Ureter (tissue), 1 donor: ENCODE measurements at places on chromosomes 13 and 19. TPM values are rescaled to one million over a fixed set of nuclear protein-coding genes. Genes with fewer than 3 reads are reported as not detected.

Gene ZSCAN4
- 1.7 TPM for total RNA-seq

Gene OXGR1
- 3.7 TPM for total RNA-seq

Gene N4BP2L1
- total RNA-seq = 15.0 TPM

- peak; percentile 87 for DNase-seq
Measured at GRCh38 chr19:14536926-14537692, 7.7 kb downstream of the TECR start.

GRCh38 chr13:112058519-112058873, 8.5 kb upstream of the SOX1 start:
- no peak for DNase-seq

DNA sequence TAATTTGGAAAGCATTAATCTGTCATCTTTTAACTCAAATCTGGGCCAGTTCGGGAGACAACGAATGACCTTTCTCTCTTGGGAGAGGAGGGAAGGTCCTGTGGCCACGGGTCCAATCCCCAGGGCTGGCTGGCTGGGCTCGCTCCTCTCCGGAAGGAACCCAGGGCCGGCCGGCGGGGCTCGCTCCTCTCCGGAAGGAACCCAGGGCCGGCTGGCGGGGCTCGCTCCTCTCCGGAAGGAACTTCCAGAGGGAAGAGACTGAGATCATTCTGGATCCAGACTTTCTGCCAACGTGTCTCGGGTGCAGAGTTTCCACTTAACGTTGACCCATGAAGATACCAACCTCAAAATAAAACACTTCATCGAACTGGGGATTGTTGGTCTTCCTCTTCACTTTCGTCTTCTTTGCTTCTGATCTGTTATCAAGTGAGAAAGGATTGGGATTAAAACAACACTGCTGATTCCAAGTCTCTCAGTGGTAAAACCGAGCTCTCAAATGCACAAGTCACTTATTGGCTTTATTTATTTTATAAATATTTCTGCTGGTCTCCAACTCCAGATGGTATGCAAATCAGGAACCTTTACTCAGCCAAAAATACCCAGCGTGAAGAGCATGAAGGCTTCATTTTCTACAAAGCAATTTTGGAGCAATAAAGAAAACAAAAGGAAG, 53.3 kb upstream of the C13orf46 start:
- DNase-seq = no peak

GRCh38 chr19:18014197-18014596, 6.2 kb downstream of the ARRDC2 start:
- DNase-seq = no peak

DNA sequence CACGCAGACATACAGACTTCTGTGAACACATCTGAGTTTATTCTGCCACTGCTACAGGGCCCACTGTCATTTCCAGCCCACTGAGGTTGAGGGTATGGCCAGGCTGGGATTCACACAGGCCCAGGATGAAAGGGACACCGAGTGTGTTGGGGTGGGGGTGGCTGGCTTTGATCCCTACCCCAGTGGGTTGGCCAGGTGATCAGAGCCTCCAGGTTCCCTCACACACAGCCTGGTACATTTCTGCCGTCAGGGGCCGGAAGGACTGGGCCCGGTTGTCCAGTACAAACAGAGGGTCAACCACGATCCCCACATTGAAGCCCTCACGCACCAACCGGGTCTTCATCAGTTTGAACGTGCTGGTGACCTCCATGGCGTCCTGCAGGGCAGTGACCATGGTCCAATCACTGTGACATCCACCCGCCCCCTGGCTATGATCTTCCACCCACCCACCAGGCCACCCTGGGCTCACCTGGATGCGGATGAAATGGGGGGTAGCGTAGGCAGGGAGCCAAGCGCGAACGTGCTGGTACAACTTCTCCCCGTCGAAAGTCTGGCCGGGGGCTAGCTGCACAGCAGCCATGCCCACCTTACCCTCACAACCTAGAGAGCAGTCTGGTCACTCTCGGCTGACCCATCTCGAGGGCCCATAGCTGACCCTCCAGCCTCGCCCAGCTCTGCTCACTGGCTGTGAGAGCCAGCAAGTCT, 13.3 kb downstream of the SLC27A5 start:
- no peak for DNase-seq

DNA sequence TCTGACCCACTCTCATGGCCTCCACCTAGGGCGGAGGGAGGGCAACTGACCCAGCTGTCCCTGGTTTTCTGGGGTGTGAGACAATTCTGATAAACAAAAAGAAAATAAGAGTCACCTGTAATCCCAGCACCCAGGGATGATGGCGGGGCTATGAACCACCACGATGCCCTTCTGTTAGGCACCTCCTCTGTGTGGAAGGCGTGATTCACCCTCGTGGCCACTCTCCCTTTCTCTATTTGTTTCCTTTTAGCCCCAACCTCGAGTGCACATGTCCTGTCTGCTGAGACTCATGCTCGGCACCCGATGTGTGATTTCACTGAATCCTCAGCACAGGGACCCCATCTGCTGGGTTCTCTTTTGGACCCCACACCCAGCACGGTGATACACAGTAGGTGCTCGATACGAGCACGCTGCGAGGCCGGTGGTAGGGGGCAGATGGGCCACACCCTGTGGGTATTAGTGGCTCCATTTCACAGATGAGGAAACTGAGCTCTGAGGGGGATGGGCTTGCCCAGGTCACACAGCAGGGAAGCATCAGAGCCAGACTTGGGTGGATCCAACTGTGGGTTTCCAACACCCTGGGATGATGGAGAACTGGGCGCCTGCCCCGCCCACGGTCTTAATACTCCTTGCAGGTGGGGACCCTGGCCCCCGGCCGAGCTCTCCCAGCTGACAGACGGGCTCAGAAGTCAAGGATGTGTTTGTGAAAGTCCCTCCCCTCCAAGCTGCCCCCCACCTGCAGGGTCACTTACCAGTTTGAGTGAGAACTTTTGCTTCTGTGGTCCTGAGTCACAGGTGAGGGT, 24.9 kb downstream of the VRK3 start:
- DNase-seq = no peak

DNA sequence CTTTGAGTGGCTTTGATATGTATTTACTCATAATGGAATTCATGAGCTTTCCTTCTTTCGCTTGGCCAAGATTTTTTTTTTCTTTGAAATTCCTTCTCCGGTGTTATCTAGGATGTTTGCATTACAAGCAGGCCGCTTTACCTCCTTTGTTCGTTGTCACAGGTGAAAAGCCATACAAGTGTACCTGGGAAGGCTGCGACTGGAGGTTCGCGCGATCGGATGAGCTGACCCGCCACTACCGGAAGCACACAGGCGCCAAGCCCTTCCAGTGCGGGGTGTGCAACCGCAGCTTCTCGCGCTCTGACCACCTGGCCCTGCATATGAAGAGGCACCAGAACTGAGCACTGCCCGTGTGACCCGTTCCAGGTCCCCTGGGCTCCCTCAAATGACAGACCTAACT, 16.7 kb downstream of the KLF5 start:
- no peak for DNase-seq

GRCh38 chr13:97448503-97449251, 14.7 kb downstream of the RAP2A start:
- DNase-seq = no peak

GRCh38 chr19:58128041-58128685, 22.4 kb downstream of the ZNF329 start:
- no peak for DNase-seq

- no peak for DNase-seq
Measured at GRCh38 chr13:94233401-94233800, 246.1 kb downstream of the DCT start.

GRCh38 chr13:39509616-39510315, 93.2 kb downstream of the LHFPL6 start:
- DNase-seq = no peak

DNA sequence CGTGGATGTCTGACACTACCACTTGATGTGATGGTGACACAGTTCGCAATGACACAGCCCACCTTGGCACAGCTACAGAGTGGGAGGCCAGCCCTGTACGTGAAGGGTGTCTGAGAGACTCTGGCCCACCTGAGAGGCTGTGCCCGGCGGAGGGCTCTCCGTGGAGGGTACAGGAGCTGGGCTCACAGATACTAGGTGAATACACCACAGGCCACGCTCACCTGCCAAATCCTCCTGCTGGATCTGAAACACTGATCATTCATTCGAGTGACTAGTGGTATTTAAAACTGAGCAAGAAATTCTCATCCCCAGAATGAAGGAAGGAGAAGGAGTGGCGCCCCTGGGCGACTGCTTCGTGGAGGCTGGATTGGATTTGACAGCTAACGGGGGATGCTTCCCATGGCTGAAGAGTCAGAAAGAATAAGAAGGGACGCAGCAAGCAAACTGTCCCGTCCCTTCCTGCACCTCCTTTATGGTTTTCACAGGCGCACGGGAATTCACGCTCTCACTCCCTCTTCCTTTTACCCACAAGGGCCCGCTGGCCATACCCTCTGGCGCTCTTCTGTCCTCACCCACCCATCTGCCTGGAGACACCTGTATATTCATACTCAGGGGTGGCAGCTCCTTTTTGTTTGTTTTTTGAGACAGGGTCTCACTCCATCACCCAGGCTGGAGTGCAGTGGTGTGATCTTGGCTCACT, 25.0 kb downstream of the CEBPG start:
- DNase-seq = no peak

DNA sequence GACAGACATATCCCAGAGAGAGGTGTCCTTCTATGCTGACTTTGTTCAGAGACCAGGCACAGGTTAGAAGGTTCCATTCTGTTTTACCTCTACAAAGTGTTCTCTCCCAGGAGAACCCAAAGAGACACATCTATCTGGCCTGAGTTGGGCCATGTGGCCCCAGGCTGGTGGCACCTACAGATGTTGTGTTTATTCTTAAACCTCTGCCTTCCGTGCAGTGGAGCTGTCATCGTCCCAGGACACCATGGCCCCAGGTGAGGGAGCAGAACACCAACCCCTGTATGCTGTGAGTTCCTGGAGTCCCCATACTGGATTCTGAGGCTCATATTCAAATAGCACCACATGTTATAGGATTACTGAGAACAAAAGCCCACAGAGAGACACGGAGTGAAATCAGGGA, 3.9 kb downstream of the KIR3DL3 start:
- no peak for DNase-seq

- peak; percentile 66 for DNase-seq
Measured at GRCh38 chr19:16359074-16359473, 34.4 kb downstream of the KLF2 start.

DNA sequence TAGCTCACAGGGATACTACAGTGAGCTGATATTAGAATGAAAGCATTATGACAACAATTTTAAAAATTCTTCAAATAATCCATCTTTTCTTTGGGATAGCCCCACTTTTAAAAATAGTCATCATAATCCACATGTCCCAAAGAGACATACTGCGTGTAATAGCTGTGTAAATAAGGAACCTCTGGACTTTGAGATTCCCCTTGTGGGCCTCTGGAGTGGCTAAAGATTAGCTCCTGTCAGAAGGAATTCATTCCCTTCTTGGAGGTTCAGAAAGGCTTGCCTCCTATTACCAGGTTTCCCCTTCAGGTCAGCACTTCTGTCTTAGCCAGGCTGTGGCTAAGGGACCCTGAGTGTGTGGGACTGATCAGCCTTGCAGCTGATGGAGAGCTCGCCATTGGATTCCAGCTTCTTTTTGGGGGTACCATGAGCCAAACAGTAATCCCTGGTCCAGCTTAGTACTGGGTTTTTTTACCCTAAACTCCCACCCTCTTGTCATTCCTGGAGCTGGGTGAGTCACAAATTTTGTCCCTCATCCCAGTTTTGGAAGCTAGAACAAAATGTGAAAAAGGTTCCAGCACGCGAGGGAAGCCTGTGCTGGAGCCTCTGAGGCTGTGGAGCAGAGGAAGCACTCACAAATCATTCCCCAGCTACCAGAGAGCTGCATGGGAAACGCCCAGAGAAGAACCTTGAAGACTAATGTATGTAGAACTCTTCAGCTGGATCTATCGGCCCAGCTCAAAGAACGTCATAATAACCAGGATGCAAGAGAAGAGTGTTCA, 96.7 kb downstream of the RNASEH2B start:
- DNase-seq = no peak

GRCh38 chr13:99263126-99263785, 5.1 kb upstream of the GPR18 start:
- DNase-seq = no peak
